ENCODE measurements at places on chromosomes 2 and 18.

DNA sequence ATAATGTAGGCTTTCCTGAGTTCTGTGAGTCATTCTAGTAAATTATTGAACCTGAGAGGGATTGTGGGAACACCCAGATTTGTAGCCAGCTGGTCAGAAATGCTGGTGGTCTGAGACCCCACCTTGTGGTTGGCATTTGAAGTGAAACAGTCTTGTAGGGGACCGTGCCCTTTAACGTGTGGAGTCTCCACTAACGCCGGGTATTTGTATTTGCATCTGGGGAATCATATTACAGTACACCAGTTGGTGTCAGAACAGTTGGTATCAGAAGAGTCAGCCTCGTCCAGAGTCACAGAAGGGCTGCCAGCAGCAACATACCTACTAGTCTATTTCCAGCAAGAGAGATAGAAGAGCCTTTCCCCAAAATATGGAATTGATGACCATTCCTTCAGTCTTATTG, 38.3 kb upstream of the PTPN4 start:
- no peak for DNase-seq

- no peak for DNase-seq
These were observed 41.8 kb downstream of the TMEM163 start for GRCh38 chr2:134676960-134677359.

GRCh38 chr2:26043862-26044696, 10.2 kb downstream of the RAB10 start:
- DNase-seq: no peak

DNA sequence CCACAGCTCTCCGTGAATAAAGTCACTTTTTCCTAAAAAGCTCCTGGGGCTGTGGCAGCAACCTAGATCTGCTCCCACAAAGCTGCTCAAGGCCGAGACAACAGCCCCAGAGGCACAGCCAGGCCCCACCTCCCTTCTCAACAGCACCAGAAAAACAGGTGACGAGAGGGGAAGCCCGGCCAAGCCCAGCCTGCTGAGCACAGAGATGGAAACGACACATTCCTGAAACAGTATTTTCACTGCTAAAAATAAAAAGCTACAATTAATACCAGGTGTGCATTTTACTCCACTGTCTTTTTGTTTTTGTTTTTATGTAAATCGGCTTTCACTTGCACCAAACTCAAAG, 199.3 kb downstream of the HDAC4 start:
- no peak for DNase-seq

DNA sequence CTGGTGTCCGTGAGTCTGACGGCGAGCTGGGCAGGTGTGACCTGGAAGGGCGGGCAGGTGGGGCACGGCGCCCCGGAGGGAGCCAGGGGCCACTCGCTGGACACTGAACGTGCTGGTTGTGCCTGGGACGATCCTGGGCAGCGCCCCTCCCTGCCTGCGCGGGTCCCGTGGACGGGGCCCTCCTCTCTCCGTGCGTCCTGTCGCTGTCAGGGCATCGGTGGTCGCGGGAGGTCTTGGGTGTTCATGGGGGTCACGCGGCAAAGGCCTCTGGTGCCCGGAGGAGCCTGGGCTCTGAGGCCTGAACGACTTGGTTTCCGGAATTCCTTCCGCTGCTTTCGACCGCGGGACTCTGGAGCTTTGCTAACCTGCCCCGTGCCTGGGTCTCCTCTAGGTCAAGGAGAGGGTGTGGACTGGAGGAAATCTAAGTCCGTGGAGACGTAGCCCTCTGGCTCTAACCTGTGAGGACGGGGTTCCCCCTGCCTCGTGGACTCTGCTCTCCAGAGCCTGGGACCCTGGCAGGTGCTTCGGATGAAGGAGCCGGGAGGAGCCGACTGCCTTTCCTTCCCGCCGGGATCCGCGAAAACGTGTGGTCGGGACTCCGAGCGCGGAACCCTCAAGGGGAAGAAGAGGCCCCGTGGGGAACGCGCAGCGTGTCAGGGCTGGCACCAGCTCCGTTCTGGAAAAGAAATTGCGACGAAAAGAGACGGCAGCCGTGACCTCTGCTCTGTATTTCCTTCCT, 14.7 kb downstream of the SOX11 start:
- DNase-seq: no peak

DNA sequence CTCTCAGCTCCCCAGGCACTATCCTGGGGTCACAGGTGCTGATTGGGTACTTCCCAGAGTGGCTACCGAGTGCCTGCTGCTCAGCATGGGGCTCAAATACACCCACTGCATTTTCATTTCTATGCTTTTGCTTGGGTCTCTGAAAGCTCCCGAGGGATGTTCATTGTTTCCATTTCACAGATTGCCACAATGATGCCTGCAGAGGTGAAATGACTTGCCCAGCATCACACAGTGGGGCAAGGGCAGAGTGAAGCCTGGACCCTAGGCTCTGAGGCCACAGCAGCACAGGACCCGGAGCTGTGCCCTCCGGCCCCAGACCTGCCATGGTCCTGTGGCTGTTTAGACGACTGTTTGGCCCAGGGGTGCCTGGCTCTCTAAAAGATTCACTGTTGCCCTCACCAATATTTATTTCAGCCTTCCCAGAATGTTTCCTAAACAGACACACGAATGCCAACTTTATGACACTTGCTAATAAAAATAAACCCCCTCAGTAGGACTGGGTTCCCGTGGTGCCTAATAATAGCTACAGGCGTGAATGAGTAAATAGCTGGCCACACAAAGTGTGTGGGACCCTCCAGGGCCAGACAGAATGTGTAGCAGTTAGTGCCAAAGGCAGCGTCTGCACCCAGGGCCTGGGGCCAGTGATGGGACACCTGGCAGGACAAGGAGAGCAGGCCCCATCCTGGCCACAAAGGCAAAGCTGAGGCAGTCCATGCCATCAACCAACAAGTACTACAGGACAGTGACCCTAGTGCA, 11.5 kb upstream of the ST8SIA5 start:
- no peak for DNase-seq

GRCh38 chr18:66674286-66674685, 70.4 kb upstream of the CDH19 start:
- DNase-seq: no peak

DNA sequence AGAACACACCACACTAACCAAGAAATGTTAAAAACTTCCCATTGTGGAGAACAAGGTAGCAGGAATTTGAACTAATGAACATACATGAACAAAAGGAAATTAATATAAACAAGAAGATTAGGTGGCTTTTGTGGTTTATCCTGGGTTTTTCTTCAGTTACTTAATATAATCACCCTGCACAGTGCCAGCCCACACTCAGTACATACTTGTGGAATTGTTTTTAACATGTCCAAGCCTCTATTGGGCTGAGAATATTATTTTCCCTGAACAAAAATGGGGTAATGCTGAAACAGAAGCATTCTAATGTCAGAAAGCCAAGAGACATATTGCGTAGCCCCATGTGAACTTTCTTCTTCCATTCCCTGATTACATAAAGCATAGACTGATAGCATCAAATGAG, 202.8 kb downstream of the DNER start:
- DNase-seq: no peak

- no peak for DNase-seq
These were observed 299.2 kb upstream of the SKOR2 start for GRCh38 chr18:47550611-47551010.

DNA sequence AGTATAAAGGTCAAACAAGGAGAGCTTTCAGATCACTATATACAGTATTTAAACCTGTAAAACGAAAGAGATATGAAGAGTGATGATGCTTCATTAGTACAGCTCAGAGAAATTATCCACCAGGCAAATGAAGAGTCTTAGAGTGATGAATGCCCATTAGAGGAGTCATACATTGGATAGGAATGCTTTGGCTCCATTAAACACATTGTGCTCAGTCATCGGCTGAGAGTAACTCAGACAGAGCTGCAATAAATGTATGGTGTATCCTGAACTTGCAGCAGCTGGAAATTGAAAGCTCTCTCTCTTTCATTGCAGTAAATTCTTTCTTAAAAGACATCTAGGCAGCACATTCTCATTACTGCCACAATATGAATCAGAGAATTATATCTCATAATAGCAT, 340.8 kb upstream of the SPHKAP start:
- no peak for DNase-seq

- no peak for DNase-seq
These were observed 97.2 kb downstream of the TMEM18 start for GRCh38 chr2:579961-580360.

DNA sequence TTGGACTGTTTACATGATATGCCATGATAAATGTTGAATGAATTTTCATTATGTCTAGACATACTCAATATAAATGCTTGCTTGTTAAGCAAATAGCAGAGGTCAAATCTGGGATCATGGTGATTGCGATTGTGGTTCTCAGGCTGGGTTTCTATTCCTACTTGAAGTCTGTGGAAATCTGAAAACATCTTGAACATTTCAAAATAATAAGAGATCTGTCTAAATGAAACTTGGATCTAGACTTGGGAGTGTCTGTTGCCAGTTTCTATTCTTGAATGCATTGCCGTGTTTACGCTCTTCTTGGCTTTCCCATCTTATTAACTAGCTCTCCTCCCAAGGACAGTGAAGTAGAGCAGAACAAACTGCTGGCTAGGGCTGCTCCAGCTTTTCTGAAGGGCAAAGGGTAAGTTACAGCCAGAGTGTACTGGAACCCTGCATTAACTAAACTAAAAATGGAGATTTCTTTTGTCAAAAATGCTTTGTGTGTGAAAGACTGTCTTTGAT, 127.7 kb downstream of the DTNA start:
- no peak for DNase-seq

DNA sequence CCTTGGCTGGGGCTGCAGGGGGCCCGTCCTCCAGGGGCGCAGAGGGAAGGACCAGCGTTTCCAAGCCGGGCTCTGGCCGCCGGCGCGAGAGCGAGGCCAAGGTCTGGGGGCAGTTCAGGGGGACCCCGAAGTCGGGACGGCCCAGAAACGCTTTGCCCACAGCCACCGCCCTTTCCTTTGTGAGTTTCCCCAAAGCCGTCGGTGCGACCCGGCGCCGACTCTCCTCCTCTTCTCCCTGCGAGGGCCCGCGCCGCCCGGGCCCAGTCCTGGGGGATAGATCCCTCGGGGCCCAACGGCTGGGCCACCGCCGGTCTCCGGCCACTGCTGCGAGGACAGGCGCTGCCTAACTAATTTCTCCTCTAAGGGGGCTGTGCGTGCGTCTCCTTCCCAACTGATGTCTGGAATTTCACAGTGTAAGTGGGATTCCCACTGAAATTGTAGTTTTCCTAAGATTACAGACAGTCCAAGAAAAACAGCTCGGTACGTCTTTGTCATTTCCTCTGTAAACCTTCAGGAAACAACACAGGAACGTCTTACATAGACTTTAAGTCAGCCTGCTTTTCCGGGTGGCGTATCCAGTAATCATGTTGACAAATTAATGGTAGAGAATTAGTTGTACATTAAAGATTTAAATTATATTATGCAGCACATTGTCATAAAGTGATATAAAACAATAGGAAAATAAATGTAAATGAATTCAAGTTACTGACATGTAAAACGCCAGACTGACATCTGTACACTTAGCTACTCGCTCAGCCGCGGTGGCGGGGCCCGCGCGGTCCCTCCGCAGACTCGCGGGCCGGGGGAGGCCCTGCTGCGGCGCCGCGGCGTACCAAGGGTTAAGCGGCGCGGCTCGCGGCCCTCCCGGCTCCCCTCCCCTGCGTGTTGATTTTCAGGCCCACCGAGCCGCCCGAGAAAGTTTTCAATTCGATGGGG, 139.4 kb upstream of the SIX3 start:
- DNase-seq: no peak

GRCh38 chr2:86603905-86604304, 19.8 kb downstream of the RNF103 start:
- DNase-seq: no peak

GRCh38 chr2:120133572-120134244, 89.5 kb downstream of the TMEM185B start:
- no peak for DNase-seq

GRCh38 chr2:128879161-128879560, 560.5 kb upstream of the HS6ST1 start:
- DNase-seq: no peak

GRCh38 chr2:102424754-102425153, 1.8 kb downstream of the IL18RAP start:
- DNase-seq: no peak

DNA sequence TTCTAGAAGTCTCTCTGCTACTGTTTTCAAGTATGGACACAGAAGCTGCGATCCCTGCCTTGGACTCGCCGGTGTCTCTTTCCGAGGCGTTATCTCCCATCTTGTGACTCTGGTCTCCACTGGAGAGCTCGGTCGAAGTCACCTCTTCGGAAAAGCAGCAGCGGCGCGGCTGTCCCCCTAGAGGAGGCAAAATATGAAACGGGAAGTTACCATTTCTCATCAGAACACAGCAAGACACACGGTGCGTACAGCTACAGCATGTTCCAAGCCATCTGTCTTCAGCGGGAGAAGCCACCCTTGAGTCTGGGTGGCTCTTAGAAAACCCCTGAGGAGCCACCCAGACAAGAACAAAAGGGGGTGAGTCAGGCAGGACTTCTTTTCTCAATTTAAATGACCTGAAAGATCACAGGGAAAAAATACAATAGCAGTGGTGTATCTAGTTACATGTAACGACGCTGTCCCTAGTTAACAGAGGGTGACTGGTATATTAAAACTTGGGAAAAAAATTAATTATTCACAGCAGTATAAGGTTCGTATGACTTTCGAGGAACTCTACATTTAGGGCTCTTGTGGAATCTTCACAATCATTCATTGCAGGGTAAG, 114.8 kb downstream of the ZNF516 start:
- no peak for DNase-seq

DNA sequence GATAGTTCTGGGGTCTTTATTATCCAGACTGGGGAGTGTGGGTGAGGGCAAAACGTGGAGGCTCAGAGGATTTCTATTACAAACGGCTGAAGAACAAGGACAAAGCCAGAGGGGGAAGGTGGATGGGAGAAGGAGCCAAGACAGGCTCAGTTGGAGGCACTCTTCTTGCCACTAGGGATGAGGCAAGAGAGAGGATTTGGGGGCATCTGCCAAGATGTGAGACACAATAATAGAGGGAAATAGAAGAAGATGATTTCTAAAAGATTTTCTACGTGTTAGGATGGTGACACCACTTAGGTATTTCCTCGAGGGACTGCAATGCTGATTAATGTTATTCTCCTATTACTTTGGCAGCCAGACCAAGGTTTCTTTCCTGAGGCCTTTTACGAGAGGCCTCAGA, 71.8 kb downstream of the APOB start:
- no peak for DNase-seq

DNA sequence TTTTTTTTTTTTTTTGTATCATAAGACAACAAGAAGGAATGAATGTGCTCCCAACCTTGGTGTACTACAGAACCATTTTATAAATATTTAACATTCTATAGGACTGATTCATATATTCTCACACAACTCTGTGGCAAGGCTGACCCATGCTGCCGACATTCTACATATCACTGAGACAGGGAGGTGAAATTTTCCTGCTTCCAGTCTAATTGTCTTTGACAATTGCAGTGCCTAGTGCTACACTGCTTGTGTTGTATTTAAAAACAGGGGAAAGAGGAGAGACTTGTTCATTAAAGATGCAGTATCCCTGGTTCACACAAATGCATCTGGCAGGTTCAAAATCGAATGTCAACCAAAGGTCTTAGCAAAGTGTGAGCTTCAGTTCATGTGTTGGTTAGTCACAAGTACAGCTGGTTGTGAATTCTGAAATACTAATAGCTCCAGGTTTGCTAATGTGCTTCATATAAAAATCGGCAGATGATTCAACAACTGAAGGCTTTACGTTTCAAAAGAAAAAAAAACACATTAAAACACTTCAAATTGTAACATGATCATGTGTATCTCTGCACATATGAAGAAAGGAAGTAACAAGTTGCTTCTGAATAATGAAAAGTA, 130.8 kb downstream of the FIGN start:
- DNase-seq: no peak

- DNase-seq: no peak
These were observed 57.2 kb upstream of the ASB18 start for GRCh38 chr2:236321415-236321814.

GRCh38 chr2:235330775-235331451, 162.9 kb upstream of the AGAP1 start:
- DNase-seq: no peak

- DNase-seq: no peak
These were observed at the start of gene CPLX4 for GRCh38 chr18:59318460-59319050. Gene CPLX4 (minus strand): TSS chr18:59318649. CDS start chr18:59318462, 187 bp downstream.

Measured in GM12891 (cell line).